Caki2 (cell line): ENCODE measurements at places on chromosomes 3 and 15. TPM values are rescaled to one million over a fixed set of nuclear protein-coding genes. Genes with fewer than 3 reads are reported as not detected.

EPHB1 gene
- total RNA-seq, result 1.9 and 4.1 TPM in 2 replicates

HDC gene
- total RNA-seq, result not detected in 2 replicates

CAPN3 gene
- 0.17 TPM in 1 of 2 replicates, not detected in the other for total RNA-seq

SI gene
- total RNA-seq, result not detected in 2 replicates

C3orf20 gene
- total RNA-seq, result not detected in 2 replicates

CLDN11 gene
- 21.1 and 30.2 TPM in 2 replicates for total RNA-seq

GOLGA6D gene
- total RNA-seq, result not detected in 2 replicates

CHRD gene
- total RNA-seq, result 0.84 TPM in 1 of 2 replicates, not detected in the other

DNA sequence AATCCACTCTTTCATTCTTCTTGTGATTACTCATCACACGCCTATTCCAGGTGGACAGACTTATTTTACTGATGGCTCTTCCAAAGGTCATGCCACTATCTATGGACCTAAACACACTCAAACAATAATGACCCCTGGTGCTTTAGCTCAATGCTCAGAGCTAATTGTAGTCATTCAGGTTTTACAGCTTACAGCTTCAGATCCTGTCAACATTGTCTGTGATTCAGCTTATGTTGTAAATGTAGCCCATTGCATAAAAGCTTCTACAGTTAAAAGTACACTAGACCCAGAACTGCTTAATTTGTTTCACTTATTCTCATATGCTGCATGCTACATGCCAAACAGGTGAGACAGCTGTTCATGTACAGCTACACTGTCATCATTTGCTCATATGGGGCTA, 49.2 kb downstream of the LSM3 start:
- DNase-seq, result no peak

GRCh38 chr3:129025691-129026435, 24.8 kb downstream of the EFCC1 start:
- no peak for DNase-seq

GRCh38 chr3:79651536-79652065, 116.2 kb downstream of the ROBO1 start:
- peak; percentile 78 for DNase-seq

DNA sequence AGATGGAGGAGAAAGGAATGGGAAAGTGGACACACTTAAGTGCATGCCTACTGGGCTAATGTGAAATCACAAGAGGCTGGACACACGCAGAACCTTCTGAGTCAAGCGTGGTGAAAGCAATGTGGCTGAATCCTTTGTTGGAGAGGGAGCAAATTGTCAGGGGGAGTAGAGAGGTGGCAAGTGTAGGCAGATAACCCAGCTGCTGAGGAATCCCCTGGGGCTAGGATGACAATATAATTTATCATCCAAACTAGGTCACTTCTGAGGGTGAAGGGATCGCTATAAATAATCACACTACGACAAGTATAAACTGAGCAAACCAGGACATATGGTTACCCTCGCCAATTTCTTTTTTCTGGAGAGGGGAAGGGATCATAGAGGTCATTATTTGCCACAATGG, 28.7 kb downstream of the TAMM41 start:
- no peak for DNase-seq

GRCh38 chr3:119973018-119973646, 121.1 kb downstream of the GSK3B start:
- DNase-seq, result peak; percentile 45

GRCh38 chr15:63843901-63844317, 10.2 kb upstream of the HERC1 start:
- no peak for DNase-seq

DNA sequence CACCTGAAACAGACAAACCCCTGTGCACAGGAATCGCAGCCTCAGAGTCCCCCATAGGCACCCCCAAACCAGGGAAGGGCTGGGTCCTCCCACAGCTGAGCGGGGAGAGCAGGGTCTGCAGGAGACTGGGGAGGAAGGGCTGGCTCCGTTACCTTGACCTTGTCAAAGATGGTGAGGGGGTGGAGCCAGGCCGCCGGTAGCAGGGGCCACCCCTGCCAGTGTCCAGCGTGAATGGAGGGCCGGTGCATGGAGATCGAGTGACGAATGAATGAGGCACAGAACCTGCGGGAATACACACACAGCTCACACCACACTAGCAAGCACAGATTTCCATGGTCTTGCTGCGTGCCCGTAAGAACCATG, 102.2 kb downstream of the TMEM266 start:
- no peak for DNase-seq

DNA sequence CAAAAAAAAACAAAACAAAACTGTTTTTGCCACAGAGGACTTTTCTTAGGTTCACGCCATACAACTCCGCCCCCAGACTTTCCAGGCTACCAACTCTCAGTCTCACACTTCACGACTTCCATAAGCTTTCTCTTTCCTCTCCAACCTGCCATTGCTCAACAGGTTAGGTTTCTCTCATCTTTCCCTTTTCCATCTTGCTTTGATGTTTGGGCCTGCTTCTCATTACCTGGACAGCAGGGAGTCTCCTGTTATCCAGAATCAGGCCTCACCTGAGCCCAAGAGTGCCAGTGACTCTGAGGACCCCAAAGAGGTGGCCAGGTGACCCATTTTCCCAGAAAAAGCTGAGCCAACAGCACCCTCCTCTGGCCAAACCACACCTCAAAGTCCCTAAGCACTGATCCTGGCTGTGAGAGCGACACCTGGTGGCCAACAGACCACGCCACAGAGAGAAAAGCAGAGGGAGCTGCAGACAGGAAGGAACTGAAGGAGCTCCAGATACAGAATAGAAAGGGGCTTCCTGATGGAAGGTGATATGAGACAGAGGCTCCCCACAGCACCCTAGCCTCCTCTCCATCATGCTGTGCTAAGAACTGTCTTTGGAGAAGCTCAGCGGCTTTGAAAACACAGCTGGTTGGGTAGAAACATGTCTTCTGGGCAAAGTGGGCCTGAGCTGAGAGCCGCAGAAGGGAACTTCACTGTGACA, 4.0 kb downstream of the CCDC51 start:
- peak; percentile 72 for DNase-seq

GRCh38 chr3:120560304-120561250, 35.6 kb upstream of the NDUFB4 start:
- no peak for DNase-seq

DNA sequence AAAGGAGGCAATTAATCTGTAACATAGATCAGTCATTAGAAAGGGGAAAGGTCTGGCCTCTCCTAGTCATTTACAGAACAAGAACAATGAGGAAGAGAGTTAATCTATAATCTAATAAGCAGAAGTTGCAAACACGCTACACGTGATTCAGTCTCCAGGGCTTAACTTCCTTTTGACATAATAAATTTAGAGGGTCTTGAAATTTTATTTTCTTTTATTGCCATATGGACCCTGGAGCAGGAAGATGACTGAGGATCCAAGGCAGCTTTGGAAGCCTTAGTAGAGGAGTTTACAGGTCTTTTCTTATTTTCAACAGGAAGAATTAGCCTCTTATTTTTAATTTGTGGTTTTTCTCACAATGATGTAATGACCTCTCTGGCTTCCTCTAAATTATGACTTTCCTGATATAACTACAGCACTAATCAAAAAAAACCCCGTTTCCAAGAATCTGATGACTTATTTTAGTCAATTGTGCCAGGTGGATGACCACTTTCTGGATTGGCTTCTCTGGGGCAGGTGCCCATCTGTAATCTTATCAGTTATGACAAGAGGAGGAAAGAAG, 32.2 kb downstream of the ADGRG7 start:
- no peak for DNase-seq

DNA sequence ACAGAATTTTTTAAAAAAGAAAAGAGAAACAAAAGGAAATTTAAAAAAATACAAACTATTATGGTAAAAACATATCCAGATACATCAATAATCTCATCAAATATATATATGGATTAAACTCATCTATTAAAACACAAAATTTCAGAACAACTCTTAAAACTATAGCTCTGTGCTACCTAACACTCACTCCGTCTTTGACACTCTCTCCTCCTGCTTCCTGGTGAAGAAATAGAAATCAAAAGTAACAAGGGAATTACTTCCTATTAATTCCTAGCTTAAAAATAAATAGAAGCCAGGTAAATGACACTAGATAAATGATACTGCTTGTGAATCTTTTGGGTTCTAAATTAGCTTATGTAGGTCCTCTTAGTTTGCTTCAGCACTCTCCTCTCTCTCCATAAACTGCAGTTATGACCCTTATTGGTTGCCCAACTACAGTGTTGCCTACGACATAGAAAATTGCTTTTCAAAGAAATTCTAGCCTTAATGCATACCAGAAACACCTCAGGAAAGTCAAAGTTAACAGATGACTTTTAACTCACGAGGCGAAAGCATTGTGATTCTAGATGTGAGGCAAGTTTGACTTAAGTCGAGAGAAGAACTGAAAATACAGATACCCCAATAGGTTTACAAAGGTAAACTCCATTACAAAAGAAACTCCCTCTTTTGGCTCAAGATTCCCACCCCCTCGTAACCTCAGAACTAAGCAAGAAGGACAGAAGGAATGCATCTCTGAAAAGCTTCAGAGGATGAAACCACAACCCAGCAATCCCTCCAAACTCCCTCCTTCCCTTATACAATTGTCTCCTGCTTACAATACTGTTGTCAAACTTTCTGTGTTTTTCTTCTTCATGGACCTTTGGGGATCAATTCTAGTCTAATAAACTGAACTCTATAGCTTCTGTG, 394.7 kb downstream of the FGF12 start:
- no peak for DNase-seq

DNA sequence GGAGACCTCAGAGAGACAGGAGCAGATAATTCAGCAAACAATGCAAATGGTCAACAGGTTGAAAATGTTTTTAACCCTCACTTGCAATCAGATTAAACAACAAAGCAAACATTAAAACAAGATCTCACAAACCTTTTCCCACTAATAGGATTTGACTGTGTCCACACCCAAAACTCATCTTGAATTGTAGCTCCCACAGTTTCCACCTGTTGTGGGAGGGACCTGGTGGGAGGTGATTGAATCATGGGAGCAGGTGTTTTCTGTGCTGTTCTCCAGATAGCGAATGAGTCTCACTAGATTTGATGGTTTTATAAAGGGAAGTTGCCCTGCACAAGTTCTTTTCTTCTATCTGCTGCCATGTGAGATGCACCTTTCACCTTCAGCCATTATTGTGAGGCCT, 1.3 kb upstream of the LYSMD4 start:
- no peak for DNase-seq

DNA sequence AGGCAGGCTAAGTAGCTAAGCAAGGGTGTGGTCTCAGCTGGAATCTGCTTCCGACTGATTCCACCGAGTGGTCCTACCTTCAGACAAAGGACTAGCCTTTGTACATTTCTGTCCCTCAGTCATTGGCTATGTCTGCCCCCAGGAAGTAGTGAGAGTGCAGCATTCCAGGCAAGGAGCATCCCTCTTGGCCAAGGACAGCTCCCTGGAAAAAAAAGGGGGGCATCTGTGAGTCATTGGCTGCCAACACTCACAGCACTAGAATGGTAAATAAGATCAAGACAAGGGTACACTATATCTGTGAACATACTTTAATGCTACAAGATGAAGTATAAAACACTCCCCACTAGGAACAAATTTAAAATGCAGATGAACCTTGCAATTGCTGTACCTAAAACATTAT, 66.8 kb downstream of the STAC start:
- no peak for DNase-seq

DNA sequence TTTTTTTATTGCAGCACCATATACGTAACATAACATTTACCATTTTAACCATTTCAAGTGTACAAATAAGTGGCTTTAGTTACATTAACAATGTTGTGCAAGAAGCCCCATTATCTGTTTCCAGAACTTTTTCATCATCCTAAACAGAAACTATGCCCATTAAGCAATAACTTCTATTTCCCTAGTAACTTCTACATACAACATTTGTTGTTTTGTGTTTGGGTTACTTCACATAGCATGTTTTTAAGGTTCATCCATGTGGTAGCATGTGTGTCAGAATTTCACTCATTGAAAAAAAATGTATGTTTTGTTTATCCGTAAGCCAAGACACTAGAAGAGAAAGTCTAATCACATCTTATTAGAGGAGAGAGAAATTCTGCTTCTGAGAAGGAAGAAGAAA, 450.5 kb upstream of the PDZRN3 start:
- DNase-seq, result no peak

GRCh38 chr3:53696401-53697172, 149.6 kb downstream of the CHDH start:
- no peak for DNase-seq

DNA sequence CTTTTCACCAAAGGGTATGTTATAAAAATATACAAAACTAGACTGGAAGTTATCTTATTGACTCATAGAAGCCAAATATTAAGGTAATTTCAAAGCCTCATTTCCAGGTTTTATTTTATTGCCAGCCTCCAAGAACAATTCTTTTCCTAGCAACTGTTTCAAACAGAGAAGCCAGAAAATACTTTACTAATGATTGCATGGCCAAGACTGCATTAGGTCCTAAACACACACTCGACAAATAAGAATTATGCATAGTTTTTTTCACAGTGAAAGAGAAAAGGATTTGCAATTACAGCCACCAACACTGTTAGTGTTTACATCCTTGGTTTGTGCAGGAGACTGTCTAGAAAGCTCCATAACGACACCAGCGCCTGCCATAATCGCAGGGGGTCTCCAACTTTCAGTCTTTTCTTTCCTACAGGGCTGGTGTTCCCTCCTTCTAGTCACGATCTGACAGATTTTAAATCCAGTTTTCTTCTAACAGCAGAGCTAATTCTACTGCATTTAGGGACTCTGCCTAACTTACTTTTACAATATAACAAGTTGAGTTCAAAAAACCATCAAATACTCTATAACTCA, 58.1 kb downstream of the CLASP2 start:
- DNase-seq, result no peak
